CD4-positive, alpha-beta T cell treated with Interferon gamma for 1 hour (primary cell): ENCODE measurements at places on chromosomes 1 and 21.

- DNase-seq = no peak
Observed at GRCh38 chr1:64243757-64244080, 40.3 kb downstream of the UBE2U start.

GRCh38 chr1:75677443-75677842, 47.1 kb upstream of the ACADM start:
- DNase-seq = no peak

- DNase-seq = no peak
Observed at GRCh38 chr1:243977094-243977493, 74.0 kb upstream of the ZBTB18 start.

DNA sequence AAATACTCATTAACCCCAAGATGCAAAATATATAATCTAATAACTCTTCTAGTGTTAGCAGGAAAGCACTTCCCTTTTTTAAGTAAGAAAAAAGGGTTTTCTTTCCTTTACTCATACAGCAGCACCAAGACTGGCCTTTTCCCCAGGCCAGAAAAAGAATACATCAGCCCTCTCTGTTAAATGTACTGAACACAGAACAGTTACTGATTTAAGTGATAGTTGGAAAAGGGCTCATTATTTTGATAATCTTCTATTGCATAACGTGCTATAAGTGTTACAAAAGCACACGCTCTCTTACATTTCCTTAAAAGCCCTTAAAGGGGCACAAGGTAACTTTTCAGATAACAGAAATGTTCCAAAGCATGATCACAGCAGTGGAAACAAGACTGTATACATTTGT, 142.9 kb downstream of the TIAM1 start:
- no peak for DNase-seq

DNA sequence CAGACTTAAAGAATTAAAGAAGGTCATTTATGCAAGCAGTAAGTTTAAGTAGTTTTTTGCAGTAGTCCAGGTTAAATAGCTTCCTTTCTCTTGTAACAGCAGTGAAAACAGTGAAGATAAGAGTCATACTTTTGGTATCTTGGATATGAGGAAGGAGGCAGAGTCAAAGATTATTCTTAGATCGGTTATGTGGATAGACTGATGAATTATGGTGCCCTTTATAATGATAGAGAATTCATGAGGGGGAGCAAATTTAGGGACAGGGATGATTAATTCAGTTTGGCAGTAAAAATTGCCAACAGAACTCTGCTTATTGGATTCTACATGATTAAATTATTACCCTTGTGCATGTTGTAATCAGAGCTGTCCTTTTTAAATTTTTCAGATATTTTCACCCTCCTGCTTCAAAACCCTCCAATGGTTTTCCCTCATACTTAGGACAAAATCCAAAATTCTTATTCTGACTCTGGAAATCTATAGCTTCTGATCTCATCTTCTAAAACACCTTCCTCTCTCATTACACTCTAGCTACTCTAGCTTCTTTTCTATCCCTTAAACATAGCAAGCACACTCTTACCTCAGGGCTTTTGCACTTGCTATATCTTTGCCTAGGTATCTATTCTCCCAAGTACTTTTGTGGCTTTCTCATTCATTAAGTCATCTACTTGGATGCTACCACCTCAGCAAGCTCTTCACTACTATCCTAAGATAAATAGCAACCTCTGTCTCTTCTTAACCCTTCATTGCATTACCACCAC, 79.8 kb downstream of the PKN2 start:
- DNase-seq = no peak

GRCh38 chr1:22878626-22879025, 94.0 kb downstream of the LACTBL1 start:
- DNase-seq = no peak

DNA sequence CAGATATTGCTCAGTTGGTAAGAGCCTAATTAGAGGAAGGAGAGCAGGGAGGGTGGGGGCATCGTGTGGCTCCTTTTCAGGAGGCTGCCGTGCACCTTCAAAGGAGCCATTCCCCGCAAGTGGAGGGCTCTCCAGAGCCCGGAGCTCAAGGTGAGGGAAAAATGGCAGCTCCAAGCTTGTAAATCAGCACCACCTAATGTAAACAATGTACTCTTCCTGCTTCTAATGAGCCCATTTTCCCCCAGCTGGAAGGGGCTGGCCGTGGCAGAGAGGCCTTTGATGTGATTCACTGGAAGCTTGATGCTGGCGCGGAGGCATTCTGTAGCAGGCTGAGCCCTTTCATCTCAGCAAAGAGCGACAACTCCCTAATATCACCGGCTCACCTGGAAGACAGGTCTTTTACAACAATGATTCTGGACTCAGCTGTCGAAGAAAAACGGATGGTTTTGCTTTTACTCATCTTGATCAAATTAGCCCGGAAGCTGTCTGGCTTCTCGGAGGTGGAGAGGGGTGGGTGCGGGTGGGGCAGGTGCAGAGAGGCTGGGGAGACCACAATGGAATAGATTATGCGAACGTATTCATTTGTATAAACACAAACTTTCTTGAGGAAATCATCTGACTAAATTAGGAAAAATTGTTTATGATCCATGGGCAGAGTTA, 112.5 kb downstream of the RRAGC start:
- DNase-seq = no peak

- no peak for DNase-seq
Observed at GRCh38 chr1:57165546-57165945, 199.7 kb upstream of the C8B start.

DNA sequence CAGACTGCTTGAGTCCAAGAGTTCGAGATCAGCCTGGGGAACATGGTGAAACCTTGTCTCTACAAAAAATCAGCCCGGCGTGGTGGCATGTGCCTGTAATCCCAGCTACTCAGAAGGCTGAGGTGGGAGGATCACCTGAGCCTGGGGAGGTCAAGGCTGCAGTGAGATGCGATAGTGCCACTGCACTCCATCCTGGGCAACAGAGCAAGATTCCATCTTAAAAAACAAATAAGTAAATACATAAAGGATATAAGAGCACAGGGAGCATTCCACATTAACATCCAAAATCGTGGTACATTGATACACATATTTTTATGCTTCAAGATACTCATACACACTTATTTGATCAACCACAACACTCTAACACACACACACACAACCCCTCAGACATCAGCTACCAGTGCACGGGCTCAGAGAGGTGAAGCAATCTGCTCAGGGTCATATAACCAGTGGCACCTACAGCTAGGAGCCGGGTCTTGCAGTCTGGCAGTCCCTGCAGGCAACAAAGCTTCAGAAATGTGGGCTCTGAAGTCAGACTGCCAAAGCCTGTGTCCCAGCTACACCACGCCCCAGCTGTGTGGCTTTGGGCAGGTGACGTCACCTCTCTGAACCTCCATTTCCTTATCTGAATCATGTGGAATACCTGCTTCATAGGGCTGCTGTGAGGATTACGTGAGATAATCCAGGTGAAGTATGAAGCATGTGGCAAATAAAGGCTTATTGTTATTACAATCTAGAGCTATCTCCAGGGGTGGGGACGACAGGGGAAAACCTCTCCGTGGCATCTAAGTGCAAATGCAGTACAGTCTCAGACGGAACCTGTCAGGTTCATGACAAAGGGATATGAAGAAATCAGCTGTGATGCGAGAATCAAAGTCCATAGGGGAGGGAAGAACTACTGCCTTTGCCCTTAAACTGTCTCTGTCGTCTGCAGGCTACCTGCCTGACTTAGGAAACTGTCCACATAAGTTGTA, 4.8 kb upstream of the CRYBG2 start:
- peak; percentile 66 for DNase-seq

DNA sequence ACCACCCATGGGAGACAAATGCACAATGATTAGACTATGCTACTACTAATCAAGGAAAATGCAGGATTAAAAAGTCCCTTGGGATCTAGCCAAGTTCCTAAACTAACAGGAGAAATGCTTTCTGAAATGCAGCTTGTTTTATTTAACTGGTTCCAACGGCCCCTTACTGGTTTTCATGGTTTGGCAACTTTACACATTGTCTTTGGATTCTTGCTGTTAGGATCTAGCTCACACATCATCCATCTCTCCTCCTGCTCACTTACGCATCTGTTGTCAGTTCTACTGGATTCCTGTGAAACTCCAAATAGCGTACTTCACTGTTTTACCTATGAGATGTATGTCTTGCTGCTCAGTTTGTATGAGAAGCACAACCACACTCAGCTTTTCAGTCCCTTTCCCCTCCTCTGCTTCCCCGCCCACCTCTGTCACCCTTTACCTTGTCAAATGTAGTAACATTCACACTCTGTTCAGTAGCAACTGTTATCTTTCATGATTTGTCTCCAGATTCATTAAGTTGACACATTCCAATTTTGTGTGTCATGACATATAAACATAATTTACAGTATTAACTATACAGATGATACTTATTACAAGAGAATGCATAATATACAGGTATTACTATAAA, 130.1 kb downstream of the SIM2 start:
- DNase-seq = no peak

DNA sequence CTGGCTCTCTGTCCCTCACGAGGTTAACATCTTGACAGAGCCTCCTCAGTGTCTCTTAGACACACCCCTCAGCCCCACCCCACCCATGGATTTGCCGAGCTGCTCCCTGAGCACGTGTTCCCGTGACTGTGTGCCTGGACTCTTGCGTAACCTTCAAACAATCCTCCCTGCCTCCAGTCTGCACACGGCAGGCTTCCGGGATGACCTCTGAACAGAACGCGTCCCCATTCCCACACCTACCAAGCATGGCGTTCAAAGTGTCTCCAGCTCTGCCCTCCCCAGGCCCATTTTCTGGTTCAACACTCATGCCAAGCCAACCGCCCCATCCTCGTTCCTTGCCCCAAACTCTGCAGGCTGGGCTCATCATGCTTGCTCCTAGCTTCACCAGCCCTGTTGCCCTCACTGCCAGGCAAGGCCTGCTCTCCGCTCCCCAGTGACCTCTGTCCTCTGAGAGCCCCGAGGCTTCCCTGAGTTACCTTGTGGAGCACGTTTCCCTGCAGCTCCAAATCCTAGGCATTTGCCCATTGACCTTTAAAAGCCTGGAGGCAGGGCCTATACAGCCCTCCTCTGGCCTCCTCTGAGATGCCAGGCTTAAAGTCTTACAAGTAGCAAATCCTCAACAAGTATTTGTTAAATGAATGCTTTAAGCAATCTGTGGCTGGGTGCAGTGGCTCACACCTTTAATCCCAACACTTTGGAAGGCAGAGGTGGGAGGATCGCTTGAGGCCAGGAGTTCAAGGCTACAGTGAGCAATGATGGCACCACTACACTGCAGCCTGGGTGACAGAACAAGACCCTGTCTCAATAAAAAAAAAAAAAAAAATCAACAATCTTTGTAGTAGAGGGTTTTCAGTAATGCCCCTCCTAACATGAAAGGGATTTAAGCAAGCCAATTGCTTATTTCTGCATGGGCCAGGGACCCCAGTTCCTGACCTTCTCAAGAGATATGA, 5.0 kb downstream of the AGT start:
- no peak for DNase-seq
